ENCODE measurements at places on chromosomes 5 and 9. TPM values are rescaled to one million over a fixed set of nuclear protein-coding genes. Genes with fewer than 3 reads are reported as not detected.

FAM169A gene
- 0.80 TPM for total RNA-seq

SPINK13 gene
- not detected for total RNA-seq

MYOZ3 gene
- 0.46 TPM for total RNA-seq

YTHDC2 gene
- 9.3 TPM for total RNA-seq

CTXN3 gene
- not detected for total RNA-seq
